Stimulated activated effector memory CD8-positive, alpha-beta T cell treated with anti-CD3 and anti-CD28 coated beads, Interleukin-12 subunit alpha, Interleukin-12 subunit beta, amount 100 ng/mL, for 72 hours (primary cell): ENCODE measurements at places on chromosomes 4 and X.

GRCh38 chr4:151983854-151984253 is 223.0 kb upstream of the GATB start:
- DNase-seq: no peak

GRCh38 chr4:98673288-98673644 is 14.9 kb upstream of the TSPAN5 start:
- DNase-seq: no peak

- DNase-seq: no peak
These were observed 200.3 kb upstream of the MAB21L2 start for GRCh38 chr4:150381609-150382008.

GRCh38 chr4:86972997-86973396 is 38.2 kb downstream of the AFF1 start:
- no peak for DNase-seq

DNA sequence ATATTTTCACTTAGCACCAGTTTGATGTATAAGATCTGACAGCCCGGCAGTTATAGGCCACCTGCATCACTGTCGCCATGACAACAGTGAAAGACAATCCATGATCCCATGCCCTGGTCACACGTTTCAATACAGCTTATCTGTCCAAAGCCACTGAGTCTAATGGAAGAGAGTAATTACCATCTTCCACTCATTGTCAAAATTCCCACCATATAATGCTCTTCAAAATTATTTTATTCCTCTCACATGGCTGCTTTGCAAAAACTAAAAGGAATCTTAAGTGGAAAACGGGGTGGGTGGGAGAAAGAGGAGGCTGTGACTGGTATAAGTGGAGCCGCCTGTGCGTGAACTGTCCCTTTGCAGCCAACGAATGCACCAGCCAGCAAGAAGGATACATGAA is 44.2 kb downstream of the MAML3 start:
- DNase-seq: no peak

- no peak for DNase-seq
These were observed 80.3 kb upstream of the GATB start for GRCh38 chr4:151841107-151841506.

GRCh38 chrX:99572711-99573110 is 837.4 kb downstream of the PCDH19 start:
- DNase-seq: no peak

GRCh38 chr4:94368459-94368858 is 25.8 kb upstream of the HPGDS start:
- no peak for DNase-seq

DNA sequence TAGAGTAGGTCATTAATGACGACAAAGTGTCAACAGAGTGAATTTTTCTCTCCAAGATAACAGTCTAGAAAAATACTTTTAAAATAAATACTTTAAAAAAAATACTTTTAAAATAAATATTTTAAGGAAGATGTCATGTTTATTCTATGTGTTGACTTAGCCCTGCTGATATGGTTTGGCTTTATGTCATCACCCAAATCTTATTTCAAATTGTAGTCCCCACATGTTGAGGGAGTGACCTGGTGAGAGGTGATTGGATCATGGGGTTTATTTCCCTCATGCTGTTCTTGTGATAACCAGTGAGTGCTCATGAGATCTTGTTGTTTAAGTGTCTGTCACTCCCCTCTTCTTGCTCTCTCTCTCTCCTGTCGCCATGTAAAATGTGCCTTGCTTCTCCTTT is 754.9 kb upstream of the SLIT2 start:
- no peak for DNase-seq

- no peak for DNase-seq
These were observed 239.3 kb downstream of the SLC39A8 start for GRCh38 chr4:102105983-102106382.

DNA sequence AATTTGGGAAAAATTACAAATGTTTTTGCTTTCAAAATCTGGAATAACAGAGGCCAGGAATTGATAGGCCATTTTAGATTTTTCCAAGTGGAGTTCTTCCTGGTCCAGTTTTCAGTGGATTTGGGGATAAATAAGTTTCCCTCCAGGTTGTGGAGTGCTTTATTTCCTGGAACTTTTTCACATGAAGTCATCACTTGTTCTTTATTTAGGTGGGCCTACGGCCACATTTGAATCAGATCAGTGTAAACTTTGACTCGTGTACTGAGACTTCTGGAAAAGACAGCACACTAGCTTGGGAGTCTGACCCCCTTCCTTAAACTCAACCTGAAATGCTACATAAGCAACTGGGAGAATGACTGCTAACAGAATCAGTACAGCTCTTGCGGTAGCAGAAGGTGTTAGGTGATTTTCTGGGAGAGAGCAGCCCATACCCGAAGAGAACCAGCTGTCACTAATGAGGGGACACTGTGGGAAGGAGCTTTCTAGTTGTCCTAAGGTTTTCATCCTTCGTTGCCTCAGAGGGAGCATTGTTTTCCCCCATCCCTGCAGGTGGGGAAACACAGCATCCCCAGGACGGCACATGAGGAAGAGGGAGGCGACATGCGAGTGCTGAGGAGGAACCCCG is 235.2 kb upstream of the FAT1 start:
- no peak for DNase-seq
